Activated CD4-positive, alpha-beta T cell treated with anti-CD3 and anti-CD28 coated beads, Interleukin-2, amount 10 ng/mL, durations not matched to agents 7 days and 5 days (primary cell): ENCODE measurements at places on chromosomes 4 and X.

GRCh38 chr4:54281054-54281766 lies 52.1 kb downstream of the PDGFRA start:
- no peak for DNase-seq

DNA sequence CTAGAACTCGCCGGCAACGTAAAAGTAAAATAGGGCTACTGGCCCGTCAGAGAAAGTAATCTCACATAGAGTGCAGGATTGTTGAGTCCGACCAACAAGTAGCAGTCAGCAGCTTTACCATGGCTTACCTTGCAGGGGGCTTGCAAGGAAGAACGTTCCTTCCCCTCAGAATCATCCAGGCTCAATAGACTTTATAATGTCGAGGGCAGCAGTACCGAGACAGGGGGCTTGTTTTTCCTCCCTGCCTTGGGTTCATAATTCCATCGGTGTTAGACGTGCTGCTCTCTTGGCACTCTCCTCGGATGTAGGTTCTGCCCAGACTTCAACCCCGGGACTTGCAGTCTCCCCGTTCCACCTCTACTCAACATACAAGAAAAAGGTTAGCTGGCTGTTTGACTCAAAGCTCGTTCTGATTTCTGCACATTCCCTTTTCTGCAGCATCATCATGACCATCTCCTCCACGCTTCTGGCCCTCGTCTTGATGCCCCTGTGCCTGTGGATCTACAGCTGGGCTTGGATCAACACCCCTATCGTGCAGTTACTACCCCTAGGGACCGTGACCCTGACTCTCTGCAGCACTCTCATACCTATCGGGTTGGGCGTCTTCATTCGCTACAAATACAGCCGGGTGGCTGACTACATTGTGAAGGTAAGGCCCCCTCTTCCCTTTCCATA lies 1.5 kb downstream of the SLC10A4 start:
- DNase-seq, result no peak

GRCh38 chrX:10160211-10160610 lies 3.4 kb downstream of the CLCN4 start:
- no peak for DNase-seq

DNA sequence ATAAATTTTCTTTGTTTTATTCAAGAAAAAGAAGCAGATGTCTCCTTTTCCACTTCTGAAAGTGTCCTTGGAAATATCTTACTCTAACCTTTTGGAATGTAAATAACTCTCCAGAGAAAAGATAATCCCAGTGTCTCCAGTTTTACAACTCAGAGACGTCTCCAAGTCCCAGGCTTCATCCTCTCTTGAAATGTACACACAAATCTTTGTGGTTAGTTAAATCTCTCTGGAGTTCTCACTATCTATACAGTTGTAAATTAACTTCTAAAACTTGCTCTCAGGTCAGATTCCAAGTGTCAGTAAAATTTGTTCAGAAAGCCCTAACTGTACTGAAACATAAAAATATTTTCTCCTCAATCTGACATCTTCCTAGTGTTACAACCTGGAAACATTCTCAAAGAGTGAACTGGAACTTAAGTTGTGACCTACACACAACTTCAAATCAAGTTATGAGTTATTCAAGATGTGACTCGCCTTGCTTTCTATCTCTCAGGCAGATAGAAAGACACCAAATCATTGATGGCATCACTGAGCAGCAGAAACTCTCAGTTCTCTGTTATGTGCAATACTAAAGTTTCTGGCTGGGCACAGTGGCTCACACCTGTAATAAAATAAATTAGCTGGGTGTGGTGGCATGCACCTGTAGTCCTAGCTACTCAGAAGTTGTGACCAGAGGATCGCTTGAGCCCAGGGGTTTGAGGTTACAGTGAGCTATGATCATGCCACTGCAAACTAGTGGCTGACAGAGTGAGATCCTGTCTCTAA lies 284.2 kb downstream of the RCHY1 start:
- DNase-seq, result no peak

DNA sequence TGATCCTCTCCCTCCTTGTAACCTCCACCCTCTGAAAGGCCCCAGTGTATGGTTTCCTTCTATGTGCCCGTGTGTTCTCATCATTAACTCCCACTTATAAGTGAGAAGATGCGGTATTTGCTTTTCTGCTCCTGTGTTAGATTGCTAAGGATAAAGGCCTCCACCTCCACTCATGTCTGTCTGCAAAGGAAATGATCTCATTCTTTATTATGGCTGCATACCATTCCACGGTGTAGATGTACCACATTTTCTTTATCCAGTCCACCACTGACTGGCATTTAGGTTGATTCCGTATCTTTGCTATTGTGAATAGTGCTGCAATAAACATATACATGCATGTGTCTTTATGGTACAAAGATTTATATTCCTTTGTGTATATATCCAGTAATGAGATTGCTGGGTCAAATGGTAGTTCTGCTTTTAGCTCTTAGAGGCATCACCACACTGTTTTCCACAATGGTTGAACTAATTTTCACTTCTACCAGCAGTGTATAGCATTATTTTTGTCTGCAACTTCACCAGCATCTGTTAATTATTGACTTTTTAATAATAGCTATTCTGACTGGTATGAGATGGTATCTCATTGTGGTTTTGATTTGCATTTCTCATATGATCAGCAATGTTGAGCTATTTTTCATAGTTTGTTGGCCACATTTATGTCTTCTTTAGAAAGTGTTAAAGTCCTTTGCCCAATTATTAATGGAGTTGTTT lies 1030.9 kb downstream of the FSTL5 start:
- no peak for DNase-seq

DNA sequence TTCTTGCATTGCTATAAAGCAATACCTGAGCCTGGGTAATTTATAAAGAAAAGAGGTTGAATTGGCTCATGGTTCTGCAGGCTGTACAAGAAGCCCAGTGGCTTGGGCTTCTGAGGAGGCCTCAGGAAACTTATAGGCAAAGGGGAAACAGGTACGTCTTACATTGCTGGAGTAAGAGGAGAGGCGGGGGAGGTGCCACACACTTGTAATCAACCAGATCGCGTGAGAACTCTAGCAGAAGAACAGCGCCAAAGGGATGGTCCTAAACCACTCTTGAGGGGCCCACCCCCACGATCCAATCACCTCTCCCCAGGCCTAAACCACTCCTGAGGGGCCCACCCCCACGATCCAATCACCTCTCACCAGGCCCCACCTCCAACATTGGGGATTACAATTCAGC lies 50.6 kb upstream of the SHOX start:
- DNase-seq, result no peak

- DNase-seq, result no peak
Observed at GRCh38 chrX:22542641-22543040, 269.9 kb downstream of the CBLL2 start.
